ENCODE measurements at places on chromosomes 4 and X. TPM values are rescaled to one million over a fixed set of nuclear protein-coding genes. Genes with fewer than 3 reads are reported as not detected.

Gene GPR78
- not detected for total RNA-seq

Gene AWAT2
- total RNA-seq, result not detected

Gene POLN
- 9.4 TPM for total RNA-seq

Gene RIBC1
- not detected for total RNA-seq

Gene FUNDC1
- total RNA-seq, result 8.1 TPM

Gene QRFPR
- not detected for total RNA-seq

Gene ADH1A
- total RNA-seq, result not detected

Gene TRMT44
- 29.1 TPM for total RNA-seq

Gene RAB39B
- 0.66 TPM for total RNA-seq

Gene BBS12
- total RNA-seq, result 2.2 TPM

Gene XAGE1A
- total RNA-seq, result not detected

Gene ZNF630
- 4.8 TPM for total RNA-seq

Gene CCKAR
- total RNA-seq, result not detected

GRCh38 chrX:37302569-37302968, 46.6 kb upstream of the PRRG1 start:
- DNase-seq, result no peak

GRCh38 chr4:5467111-5467510, 241.2 kb downstream of the EVC2 start:
- DNase-seq, result no peak

GRCh38 chrX:91080822-91081221, 353.8 kb upstream of the PABPC5 start:
- DNase-seq, result no peak

DNA sequence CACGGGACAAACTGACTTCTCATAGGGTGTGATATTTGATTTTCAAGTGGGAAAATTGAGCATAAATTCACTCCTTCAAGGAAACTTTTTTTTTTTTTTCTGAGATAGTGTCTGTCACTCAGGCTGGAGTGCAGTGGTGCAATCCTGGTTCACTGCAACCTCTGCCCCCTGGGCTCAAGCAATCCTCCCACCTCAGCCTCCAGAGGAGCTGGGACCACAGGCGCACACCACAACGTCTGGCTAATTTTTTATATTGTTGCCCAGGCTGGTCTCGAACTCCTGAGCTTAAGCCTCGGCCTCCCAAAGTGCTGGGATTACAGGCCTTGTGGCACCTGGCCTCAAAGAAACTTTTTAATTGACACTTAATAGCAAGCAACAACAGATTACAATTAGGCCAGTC, 13.8 kb downstream of the CLDN34 start:
- no peak for DNase-seq

DNA sequence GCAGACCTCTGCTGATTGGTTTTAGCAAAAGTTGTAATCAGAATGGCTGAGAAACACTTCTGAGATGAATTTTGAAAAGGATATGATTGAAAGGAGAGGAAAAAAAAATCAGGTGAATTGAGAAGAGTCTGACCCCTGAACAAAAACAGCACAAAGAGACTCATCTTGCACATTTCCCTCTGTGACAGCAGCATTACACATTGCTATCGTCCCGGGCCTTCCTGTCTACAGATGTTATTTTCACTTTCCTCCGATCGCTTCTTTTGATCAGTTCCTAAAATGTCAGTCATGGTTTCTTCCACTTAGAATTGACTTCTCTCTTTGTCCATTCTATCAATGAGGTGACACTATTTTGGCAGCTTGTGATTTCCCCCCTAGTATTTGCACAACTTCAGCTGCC, 262.6 kb downstream of the GPC3 start:
- no peak for DNase-seq

GRCh38 chr4:8228319-8229250, 29.5 kb downstream of the SH3TC1 start:
- peak; percentile 86 for DNase-seq

- DNase-seq, result no peak
Measured at GRCh38 chr4:30265716-30266115, 454.5 kb upstream of the PCDH7 start.

DNA sequence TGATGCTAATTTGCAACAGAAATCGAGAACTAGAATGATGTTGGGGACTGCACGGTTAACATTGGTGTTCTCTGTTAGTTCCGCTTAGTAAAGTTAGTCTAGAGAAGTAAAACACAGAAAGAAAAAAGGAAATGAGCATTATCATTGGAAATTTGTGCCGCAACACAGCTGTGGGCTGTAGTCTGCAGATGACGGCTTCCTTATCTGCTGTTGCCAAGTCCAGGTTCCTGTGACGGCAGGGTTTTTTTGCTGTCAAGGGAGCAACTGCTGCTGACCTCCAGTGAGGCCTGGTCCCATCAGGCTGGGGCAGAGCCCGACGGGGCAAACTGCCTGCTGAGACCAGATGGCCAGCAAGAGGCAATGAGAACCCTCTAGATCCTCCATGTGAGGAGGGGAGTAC, 38.9 kb upstream of the PHEX start:
- DNase-seq, result peak; percentile 72

DNA sequence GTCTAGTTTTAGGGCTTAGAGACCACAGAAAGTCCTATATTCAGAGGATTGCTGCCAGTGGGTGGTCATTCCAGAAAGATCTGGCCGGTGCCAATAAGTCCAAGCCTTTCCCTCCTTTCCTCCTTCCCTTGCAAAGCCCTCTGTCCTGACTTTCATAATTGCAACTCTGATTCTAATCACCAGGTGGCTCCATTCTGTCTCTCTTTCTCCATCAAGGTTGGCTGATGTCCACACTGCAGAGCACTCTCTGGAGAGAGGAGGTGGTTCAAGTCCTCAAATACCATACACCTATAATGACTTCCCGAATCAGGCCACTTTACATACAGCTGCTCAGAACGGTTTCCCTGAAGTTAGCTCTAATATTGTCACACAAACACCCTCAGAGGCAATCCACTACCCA, 22.4 kb upstream of the ARMCX4 start:
- DNase-seq, result no peak

DNA sequence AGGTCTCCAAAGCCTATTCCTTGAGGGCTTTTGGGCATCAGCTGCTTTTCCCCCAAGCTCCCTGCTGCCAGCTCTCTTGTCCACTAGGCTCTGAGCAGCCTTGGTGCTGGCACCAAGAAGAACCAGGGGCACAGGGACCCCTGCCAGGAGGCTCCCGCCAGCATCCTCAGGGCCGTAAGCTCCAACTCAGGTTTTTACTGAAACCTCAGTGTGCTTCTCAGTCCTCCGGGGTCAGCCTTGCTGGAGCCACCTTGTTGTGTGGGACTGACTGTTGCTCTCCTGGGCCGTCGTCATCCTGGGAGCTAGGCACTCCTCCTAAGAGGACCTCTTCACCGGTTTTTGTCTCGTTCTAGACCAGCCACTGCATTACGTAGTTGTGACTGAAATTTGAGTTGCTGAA, 38.9 kb downstream of the NOP14 start:
- no peak for DNase-seq

GRCh38 chrX:39167791-39168190, 366.5 kb downstream of the MID1IP1 start:
- DNase-seq, result no peak

GRCh38 chr4:175988511-175988910, 77.1 kb upstream of the WDR17 start:
- DNase-seq, result no peak

- DNase-seq, result no peak
Measured at GRCh38 chr4:122703868-122704267, 28.6 kb upstream of the BBS12 start.

GRCh38 chrX:41514179-41514578, 67.0 kb downstream of the NYX start:
- DNase-seq, result no peak

DNA sequence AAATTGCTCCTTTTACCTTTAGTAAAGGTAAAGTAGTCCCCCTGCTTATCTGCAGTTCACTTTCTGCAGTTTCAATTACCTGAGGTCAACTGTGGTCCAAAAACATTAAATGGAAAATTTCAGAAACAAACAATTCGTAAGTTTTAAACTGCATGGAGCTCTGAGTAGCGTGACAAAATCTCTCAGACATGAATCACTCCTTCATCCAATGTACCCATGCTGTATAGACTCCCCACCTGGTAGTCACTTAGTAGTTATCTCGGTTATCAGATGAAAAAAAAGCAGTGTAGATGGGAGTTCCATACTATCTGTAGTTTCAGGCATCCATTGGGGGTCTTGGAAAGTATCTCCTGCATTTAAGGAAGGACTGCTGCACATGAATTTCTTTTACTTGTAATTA, 7.7 kb downstream of the UNC5C start:
- no peak for DNase-seq

GRCh38 chr4:120873554-120873953, 49.0 kb downstream of the PRDM5 start:
- no peak for DNase-seq

GRCh38 chr4:176438401-176438800, 118.6 kb downstream of the SPCS3 start:
- no peak for DNase-seq

DNA sequence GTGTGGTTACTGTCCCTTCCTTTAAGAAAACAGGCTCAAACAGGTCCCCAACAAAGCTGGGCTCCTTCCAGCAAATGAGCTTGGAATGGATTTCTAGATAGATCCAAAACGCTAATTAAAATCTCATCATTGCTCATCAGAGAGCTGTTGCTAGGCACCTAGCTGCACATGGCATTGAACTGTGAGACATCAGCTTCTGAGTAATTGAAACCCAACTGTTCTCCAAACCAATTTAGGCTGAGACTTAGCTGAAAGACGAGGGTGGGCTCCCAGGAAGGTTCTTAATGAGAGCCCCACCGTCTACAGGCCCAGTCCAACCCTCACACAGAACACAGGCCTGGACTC, 59.1 kb downstream of the FAM184B start:
- no peak for DNase-seq

- no peak for DNase-seq
Measured at GRCh38 chr4:27702730-27703431, 842.2 kb downstream of the STIM2 start.

GRCh38 chrX:39956803-39957394, 140.9 kb downstream of the BCOR start:
- no peak for DNase-seq

GRCh38 chrX:154661899-154662298, 8.5 kb upstream of the CTAG2 start:
- no peak for DNase-seq

DNA sequence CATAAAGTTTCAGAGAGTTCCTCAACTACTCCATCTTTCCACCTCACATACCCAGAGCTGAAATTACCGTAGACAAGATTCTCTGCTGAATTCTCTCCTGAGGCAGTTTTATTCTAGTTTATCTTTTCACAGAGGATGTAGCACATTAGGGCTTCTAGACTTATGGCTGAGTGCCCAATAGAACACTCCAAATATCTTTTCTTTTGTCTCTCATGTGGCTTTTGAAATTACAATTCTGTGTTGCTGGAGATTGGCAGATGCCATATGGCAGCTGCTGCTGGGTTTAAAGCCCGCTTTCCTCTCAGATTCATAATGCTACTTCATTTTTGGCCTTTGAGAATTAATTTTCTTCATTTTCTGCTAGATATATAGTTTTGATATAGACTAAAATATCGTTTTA, 107.6 kb upstream of the BANK1 start:
- no peak for DNase-seq

DNA sequence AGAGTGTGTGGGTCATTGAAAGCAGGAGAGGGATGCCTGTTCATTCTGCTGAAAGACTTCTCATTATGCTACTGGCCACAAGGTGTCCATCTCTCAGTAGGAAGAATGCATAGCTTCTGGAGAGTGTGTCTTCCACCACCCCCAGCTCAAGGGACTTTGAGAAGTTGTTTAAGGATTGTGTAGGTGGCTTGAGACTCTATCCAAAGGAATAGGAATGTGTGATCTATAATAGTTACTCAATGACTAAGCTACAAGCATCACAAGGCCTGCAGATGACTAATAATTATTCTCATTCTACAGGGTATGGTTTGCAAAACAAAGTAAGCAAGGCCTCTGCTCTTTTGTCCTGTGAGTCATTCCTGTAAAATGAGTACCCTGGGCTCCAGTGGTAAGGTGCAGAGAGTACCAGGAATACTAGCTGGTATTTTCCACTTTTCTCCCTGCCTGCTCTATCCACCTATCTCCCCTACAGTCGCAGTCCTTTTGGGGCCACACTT, 279.8 kb upstream of the BOD1L1 start:
- no peak for DNase-seq

GRCh38 chrX:13360146-13360545, 40.3 kb upstream of the ATXN3L start:
- no peak for DNase-seq

DNA sequence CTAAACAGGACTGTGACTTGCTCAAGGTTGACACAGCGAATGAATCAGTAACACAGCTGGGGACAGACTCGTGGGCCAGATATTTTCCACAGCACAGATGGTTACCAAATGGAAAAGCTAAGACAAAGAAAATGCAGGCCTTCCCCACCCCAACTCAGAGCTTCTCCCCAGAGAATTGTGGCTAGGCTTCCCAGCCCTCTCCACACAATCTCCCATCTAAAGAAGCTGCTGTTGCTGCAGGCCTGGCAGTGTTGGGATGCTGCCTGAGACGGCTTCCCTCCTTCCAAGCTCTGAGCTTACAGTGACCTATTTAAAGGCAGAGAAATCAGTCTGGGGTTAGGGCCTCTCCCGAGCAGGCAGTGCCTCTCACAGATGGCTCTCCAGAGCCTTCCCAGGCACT, 46.5 kb upstream of the PGRMC1 start:
- peak; percentile 81 for DNase-seq

GRCh38 chr4:103719830-103720207, at the start of gene TACR3:
TACR3 (minus strand) TSS chr4:103719985; CDS start chr4:103719675, 310 bp downstream.
- peak; percentile 56 for DNase-seq

- no peak for DNase-seq
Measured at GRCh38 chrX:66408507-66408906, 230.4 kb downstream of the EDA2R start.

DNA sequence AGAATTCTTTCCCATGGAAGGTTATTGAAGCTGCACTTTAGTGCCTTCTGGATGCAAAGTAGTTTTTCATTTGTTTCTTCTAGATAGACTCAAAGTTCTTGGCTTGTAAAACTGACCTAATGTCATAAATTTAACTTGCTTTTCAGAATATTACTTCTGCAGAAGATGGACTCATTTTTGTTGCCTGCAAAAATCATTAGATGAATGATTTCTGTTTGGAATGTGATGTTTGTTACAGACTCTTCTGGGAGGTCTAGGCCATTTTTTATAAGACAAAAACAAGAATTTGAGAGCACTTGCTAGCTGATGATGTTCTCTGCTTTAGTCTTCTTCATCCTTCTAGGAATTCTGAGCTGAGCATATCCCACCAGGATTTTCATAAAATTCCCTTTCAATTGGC, 308.6 kb upstream of the GIMD1 start:
- no peak for DNase-seq

DNA sequence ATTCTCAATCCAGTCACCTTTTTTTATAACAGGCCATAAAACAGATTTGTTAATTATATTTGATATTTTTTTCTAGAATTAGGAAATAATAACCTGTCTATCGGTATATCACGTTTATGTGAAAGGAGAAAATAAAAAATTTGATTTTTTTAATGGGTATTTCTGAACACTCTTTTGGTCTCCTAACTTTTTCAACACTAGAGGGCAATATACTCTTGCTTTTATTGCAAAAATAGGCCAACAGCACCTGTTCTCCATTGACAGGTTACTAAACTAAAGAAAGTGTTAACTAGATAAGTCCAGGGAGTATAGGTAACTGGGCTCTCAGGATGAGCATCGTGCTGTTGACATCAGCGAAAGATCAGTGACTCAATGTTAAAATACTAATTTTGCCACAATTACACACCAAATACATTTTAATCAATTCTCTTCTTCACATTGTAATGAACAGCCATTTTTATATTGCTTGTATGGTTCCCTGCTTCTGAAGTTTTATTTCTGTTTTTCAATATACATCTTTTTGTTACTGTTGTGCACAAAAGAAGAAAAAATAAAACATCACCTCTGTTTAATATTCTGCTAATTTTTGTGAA, 22.8 kb downstream of the NDST4 start:
- no peak for DNase-seq

GRCh38 chr4:145230726-145231125, 50.3 kb upstream of the OTUD4 start:
- no peak for DNase-seq

Data from sigmoid colon (tissue), 7 donors.